Purkinje cell (primary cell): ENCODE measurements at places on chromosomes 13 and 19. TPM values are rescaled to one million over a fixed set of nuclear protein-coding genes. Genes with fewer than 3 reads are reported as not detected.

PLK5 gene
- 0.23 TPM in 1 of 2 replicates, not detected in the other for polyA plus RNA-seq

ZNF793 gene
- 29.9 and 39.9 TPM in 2 replicates for polyA plus RNA-seq

KLHL1 gene
- 191 and 212 TPM in 2 replicates for polyA plus RNA-seq

DACH1 gene
- 57.9 and 62.9 TPM in 2 replicates for polyA plus RNA-seq

ADGRE3 gene
- not detected in 2 replicates for polyA plus RNA-seq

CFD gene
- polyA plus RNA-seq = 0.34 and 0.60 TPM in 2 replicates

NLRP7 gene
- not detected in 2 replicates for polyA plus RNA-seq

MTRF1 gene
- polyA plus RNA-seq = 20.8 and 20.9 TPM in 2 replicates

AMER2 gene
- polyA plus RNA-seq = 11.0 and 15.7 TPM in 2 replicates

GJB6 gene
- 0.93 and 1.1 TPM in 2 replicates for polyA plus RNA-seq

ZNF724 gene
- polyA plus RNA-seq = not detected in 2 replicates
